Activated T-cell treated with anti-CD3 and anti-CD28 coated beads for 1 hour (primary cell): ENCODE measurements at places on chromosomes 6 and 20.

DNA sequence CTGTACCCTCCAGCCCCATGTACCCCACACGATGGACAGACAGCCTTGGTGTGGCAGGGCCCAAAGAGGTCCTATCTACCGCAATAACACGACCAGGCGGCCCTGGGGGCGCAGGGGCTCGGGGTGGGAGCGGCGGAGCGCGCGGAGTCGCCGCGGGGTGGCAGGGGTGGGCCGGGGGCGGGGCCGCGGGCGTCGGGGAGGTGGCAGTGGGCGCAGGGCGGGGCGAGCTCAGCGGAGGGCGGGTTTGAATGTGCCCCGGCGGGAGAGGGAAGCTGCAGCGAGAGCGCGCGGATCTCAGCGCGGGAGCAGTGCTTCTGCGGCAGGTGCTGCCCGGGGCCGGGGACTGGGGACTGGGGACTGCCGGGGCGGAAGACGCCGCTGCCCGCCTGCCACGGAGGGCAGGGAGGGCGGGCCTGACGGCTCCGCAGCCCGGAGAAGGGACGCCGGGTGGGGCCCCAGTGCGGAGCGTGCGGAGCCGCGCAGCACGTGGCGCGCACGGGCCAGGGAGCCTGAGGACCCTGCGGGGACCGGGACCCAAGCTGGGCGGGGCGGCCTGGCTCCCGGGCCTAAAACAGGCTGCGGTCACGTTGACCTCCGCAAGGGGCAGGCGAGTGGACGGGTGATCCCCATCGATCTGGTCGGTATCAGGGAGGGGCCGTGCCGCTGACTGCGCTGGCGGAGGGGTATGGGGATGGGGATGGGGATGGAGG, at the start of gene SLC29A1:
Gene SLC29A1 (plus strand): TSS at position 277 of the 710 bp plus-strand sequence. CDS start 3,719 bp downstream, outside the sequence.
- DNase-seq, result peak; percentile 81

DNA sequence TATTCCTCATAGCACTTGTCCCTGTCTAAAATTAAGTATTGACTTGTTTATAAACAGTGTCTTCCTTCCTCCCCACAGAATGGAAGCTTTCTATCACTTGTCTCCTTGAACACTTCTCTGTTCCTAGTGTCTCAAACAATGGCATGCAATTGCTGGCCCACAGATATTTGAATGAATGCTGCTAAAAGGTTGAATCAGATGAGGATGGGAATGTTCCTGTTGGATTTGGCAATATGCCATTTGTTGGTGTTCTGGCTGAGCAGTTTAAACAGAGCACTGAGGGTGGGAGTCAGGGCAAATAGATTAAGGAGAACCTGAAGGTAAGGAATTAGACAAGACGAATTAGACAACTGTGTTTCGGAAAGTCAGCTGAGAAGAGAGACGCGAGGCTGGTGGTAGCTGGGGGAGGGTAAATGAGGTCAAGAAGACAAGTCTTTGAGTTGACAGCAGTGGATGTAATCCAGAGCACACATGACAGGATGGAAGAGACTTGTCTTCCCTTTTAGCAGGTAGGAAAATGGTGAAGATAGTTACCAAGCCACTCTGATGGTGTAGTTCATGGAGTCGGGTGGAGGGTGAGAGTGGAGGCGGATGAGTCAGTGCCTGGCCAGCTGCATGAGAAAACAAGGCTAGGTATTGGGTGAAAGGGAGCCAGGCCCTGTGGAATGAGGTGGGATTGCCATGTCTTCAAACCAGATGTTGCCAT, 58.3 kb upstream of the GNRH2 start:
- DNase-seq, result no peak

DNA sequence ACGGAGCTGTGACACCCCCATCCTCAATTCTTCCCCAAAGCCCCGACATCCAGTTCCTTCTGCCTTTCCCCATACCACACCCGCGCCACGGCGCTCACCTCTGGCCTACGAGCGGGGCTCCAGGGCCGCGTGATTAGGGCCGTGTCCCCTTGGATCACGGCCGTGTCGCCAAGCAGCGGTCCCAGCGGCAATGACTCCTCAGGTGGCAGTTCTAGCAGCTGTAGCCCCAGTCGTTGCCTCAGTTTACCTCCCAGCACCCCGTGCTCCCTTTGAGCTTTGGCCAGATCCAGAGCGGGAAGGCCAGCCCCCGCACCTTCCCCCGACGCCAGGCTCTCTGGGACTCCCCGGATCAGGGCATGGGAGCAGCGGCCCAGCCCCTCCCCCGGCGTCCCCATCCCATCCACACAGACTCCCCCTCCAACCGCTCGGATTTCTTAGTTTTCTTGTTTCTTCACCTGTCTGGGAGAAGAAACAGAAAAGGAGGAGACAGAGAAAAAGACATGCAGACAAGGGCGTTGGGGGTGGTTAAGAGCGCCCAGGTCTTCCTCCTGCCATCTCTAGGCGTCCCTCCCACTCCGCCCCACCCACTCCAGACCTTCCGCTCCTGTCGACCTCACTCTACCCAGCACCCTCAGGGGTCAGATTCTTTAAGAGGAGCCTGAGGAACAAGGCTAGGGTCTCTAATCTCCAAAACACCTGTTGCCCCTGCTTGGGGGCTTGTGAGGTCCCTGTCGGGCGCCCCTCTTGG, at the start of gene DDAH2:
Gene DDAH2 (minus strand): TSS at position 533 of the 748 bp plus-strand sequence. CDS start 138 bp downstream, at position 395.
- DNase-seq, result no peak

DNA sequence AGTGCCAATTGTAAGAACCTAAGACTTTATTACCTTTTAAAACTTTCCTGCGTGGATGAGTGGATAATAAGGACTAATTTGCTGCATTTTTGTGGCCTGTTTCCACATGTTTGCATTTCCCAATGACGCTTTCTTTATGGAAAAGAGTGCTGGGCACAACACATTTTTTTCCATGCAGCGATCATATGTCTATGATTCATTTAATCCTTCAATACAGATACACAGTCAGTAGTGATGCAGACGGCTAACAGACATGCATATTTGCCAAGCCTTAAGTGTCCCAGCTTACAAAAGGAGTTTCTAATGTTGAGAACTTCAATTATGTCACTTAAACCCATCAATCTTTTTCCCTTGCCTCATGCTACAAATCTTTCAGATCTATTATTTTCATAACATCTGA, 239.8 kb upstream of the PREP start:
- DNase-seq, result no peak

GRCh38 chr6:135434095-135434494, 63.4 kb downstream of the AHI1 start:
- DNase-seq, result no peak

- DNase-seq, result no peak
Observed at GRCh38 chr6:76422511-76423213, 350.2 kb upstream of the IMPG1 start.

- no peak for DNase-seq
Observed at GRCh38 chr20:61954276-61955021, 111.2 kb downstream of the TAF4 start.

- DNase-seq, result no peak
Observed at GRCh38 chr20:57298457-57298856, 31.1 kb upstream of the SPO11 start.

GRCh38 chr20:54555150-54555549, 79.8 kb downstream of the DOK5 start:
- DNase-seq, result no peak

DNA sequence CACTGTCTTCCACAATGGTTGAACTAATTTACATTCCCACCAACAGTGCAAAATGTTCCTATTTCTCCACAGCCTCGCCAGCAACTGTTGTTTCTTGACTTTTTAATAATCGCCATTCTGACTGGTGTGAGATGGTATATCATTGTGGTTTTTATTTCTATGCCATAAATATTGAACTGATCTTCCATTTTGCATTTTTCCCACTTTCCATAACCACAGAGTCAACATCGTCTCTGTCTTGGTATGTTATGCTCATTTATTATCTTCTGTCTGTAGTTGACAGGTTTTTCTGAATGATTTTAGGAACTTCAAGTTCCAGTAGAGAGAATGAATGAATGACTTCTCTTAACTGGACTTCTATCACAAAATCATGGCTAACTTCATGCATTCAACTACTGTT, 259.8 kb downstream of the UST start:
- no peak for DNase-seq

DNA sequence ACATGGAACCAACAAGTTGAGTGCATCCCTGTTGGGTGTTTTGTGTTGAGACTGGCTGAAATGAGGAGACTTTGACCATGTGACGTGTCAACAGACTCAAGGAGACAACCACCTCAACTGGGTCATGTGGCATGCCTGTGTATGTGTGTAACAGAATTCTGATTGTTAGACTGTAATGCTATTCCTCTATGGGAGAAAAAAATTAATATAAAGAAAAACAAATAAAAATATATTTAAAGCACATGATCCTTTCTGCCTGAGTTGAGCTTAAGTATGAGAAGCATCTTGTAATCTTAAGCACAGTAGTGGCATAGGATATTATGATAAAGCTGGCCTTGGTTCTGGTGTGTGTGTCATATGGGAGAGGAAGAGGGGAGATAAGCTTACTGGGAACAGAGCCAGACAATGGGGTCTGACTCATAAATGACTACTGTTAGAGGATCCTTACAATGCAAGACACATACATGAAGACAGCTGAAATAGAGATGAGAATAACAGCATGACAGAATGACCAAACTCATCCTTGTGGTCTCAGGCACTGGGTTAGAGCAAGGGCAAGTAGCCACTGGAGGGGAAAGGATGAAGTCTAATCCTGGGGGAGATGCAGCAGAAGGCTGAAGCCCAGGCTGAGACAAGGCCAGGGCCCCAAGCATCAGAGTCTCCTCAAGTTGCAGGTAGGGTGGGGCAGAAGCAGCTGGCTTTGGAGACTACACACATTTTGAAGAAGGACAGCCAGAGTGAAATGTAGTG, 9.2 kb downstream of the TP53INP2 start:
- DNase-seq, result no peak

DNA sequence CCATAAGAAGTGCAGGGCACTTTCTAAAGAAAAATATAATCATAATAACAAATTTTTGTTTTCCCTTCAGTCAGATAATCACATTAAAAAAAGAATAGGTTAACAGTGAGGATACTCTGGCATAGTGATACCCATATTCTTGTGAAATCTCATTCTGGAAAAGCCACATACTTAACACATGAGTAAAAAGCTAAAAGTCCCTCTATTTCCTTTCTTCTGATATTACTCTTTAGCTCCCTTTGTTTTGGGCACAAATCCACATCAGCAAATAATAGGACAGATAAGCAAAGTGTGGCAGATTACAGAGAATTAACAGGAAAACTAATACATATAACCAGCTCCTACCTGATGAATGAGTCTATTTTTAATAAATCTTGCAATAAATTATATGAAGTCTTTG, 15.8 kb downstream of the SHPRH start:
- no peak for DNase-seq

- no peak for DNase-seq
Observed at GRCh38 chr6:17311595-17312311, 30.6 kb downstream of the RBM24 start.

GRCh38 chr20:53069132-53069531, 97.0 kb downstream of the TSHZ2 start:
- no peak for DNase-seq

DNA sequence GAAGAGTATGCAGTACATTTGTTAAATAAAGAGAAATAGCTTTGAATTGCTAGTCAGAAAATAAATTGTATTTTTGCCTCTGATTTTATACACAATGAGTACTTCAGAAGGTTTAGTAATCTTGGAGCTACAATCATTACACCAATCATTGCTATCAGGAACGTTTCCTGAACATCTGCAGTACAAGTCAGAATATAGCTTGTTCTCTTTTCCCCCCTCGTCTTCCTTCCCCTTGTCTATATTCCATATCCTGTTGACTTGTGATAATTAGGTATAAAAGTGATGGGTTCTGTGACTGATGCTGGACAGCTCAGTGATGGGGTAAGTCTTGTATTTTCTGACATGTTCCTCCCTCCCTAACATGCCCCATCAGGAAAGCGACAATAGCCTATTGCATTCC, 94.0 kb downstream of the AHI1 start:
- no peak for DNase-seq

GRCh38 chr6:81966968-81967367, 214.5 kb upstream of the TENT5A start:
- no peak for DNase-seq

GRCh38 chr6:162873537-162873936, 145.8 kb downstream of the PACRG start:
- no peak for DNase-seq

GRCh38 chr6:29947077-29947980, 5.0 kb downstream of the HLA-A start:
- DNase-seq, result peak; percentile 14

- no peak for DNase-seq
Observed at GRCh38 chr6:30854285-30855040, 29.9 kb upstream of the DDR1 start.

GRCh38 chr20:57811374-57812020, 101.7 kb upstream of the PMEPA1 start:
- no peak for DNase-seq

- DNase-seq, result no peak
Observed at GRCh38 chr20:24097506-24098245, 109.1 kb upstream of the GGTLC1 start.

DNA sequence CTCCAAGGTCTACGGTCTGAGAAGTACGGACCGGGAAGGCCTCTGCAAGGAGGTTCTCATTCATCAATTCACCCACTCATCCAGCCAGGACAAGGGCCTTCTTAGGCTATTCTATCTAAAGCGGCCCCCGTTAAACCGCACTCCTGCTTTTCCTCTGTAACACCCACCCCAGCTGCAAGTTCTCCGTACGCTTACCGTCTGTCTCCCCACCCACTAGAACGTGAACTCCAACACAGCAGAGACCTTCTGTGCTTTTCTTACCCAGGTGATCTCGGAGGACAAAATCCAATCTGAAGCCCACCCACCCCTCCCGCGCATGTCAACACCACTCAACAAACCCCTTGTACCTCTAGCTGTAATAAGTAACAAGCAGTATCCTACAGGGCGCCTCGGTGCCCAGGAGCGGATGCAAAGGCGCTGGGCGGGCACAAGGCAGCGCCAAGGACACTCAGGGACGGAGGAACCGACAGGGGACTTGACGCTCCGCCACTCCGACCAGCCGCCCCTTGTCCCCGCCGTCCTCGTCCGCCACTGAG, 351 bp downstream of the AURKA start:
- DNase-seq, result no peak

DNA sequence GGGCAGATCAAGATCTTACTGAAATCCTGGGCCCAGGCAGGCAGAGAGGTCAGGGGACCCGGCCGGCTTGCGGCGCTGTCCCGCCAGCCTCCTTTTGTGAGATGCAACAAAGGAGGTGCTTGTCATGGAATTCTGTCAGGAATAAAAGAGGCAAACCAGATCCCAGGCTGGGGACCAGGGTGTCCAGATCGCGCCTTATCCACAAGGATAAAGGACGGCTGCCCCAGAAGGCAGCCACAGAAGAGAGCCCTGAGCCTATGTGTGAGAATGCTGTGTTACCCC, 42.6 kb upstream of the CDH22 start:
- no peak for DNase-seq

DNA sequence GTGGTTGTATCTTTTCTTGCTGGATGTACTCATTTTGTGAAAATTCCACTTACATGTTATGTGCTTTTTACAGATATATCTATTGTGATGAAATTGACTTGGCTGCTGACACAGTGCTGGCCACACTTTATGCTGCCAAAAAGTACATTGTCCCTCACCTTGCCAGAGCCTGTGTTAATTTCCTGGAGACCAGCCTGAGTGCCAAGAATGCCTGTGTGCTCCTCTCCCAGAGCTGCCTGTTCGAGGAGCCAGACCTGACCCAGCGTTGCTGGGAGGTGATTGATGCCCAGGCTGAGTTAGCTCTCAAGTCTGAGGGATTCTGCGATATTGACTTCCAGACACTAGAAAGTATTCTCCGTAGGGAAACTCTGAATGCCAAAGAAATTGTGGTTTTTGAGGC, 4.9 kb downstream of the BTBD3 start:
- no peak for DNase-seq

- peak; percentile 59 for DNase-seq
Observed at GRCh38 chr6:31814677-31815024, 432 bp downstream of the HSPA1L start.

GRCh38 chr6:126007800-126008199, 21.5 kb downstream of the TRMT11 start:
- DNase-seq, result no peak

GRCh38 chr6:35318196-35319171, 20.9 kb downstream of the DEF6 start:
- no peak for DNase-seq
